ENCODE measurements at places on chromosomes 12 and 14.

DNA sequence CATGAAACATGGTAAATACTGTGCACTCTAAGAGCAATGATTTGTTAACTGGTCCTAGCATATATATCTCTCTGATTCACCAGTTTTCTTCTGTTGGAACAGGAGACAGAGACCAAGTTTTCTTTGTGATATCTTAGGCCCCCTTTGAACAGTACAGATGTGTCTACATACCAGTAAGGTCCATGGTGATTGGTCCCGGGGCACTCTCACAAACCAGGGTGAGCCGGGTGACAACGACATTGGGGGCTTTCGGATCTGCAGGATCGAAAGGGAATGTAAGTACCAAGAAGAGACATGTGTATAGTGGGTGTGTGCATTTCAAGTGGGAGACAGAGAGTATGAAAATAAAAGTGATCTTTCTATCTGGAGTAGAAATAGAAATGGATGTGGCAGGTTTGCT is 11.3 kb upstream of the ERP27 start:
- DNase-seq = no peak

GRCh38 chr12:107748472-107748871 is 12.5 kb downstream of the PRDM4 start:
- DNase-seq = no peak

DNA sequence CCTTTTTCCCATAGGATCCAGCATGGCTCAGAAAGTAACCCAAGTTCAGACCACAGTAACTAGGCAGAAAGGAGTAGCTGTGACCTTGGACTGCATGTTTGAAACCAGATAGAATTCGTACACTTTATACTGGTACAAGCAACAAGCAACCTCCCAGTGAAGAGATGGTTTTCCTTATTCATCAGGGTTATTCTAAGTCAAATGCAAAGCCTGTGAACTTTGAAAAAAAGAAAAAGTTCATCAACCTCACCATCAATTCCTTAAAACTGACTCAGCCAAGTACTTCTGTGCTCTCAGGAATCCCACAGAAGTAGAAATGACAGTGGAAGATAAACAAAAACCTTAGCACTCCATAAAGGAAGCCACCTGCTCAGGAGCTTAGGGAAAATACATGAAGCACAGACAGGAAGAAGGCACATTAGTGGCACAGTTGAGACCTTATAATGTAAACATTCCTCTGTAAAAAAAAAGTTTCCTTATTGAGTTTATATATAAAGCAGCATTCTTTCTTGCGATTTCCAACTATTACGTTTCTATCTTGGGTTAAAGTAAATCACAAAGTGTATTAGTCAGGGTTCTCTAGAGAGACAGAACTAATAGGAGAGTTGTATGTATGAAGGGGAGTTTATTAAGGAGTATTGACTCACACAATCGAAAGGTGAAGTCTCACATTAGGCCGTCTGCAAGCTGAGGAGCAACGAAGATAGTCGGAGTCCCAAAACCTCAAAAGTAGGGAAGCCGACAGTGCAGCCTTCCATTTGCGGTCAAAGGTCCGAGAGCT is 398.4 kb downstream of the DAD1 start:
- DNase-seq = no peak

GRCh38 chr14:92542766-92543554 is 29.4 kb downstream of the RIN3 start:
- DNase-seq = no peak

- no peak for DNase-seq
These were observed 38.9 kb downstream of the SFSWAP start for GRCh38 chr12:131749618-131750315.

GRCh38 chr14:56036353-56036752 is 81.9 kb upstream of the PELI2 start:
- no peak for DNase-seq

- no peak for DNase-seq
These were observed 18.9 kb downstream of the DEGS2 start for GRCh38 chr14:100140452-100141078.

DNA sequence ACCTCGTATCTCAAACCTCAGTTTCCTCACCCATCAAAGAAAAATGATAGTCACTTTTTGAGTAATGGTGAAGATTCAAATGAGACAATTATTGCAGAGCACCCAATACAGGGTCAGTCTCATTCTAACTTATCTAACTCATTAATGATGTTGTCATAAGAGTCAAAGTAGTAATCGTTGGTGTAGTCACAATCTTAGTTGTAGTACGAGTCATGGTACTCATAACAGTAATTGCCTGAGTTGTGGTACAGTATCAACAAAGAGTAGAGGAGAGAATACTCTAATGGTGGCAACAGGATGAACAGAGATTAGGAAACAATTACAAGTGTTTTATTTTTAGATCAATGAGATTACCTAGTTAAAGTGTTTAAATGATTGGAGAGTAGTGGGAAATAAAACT is 93.6 kb upstream of the TMTC2 start:
- no peak for DNase-seq

GRCh38 chr12:85041395-85041794 is 5.2 kb downstream of the LRRIQ1 start:
- DNase-seq = no peak

- no peak for DNase-seq
These were observed 117.3 kb downstream of the BICD1 start for GRCh38 chr12:32223941-32224340.

DNA sequence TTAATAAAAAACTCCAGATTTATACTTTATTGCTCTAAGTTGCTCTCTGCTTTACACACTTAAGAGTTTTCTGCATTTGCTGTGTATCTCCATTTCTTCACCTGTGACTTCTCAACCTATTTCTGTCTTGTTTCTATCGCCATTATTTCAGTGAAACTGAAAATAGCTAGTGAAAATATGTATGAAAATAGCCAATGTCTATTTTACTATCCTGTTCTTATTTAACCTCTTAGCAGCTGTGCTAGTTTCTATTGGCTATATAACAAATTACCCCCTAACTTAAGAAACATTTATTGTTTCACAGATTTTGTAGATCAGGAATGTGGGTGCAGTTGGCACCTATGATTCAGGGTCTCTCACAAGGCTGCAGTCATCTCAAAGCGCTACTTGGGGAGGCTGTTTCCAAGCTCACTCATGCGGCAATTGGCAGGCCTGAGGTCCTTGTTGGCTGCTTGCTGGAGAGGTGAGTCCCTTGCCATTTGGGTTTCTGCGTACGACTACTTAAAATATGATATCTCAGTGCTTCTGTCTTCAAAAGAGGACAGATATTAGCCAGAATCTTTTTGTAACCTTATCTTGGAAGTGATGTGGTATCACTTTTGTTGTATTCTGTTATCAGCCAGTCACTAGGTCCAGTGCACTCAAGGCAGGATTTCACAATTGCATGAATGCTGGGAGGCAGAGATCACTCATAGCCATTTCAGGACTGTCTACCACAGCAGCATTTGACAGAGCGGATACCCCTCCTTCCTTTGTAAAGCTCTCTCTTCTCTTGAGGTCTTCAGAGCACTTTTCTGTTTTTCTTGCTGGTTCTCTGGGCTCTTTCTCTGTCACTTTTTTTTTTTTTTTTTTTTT is 7.2 kb downstream of the ERC1 start:
- no peak for DNase-seq

DNA sequence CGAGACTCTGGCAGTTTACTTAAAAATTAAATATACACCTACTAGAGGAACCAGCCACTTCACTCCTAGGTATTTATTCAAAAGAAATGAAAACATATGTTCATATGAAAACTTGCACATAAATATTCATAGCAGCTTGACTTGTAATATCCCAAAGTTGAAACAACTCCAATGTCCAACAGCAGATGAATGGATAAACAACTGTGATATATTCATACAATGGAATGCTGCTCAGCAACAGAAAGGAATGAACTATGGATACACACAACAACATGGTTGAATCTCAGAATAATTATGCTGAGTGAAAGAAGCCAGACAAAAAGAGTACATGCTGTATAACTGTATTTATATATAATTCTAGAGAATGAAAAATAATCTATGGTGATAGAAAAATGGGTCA is 53.4 kb upstream of the DACT1 start:
- DNase-seq = no peak
